DMS79 (cell line): ENCODE measurements at places on chromosomes 6 and 20.
A peak's percentile ranks its signal among the peaks of the same experiment; 100 is the strongest.

DNA sequence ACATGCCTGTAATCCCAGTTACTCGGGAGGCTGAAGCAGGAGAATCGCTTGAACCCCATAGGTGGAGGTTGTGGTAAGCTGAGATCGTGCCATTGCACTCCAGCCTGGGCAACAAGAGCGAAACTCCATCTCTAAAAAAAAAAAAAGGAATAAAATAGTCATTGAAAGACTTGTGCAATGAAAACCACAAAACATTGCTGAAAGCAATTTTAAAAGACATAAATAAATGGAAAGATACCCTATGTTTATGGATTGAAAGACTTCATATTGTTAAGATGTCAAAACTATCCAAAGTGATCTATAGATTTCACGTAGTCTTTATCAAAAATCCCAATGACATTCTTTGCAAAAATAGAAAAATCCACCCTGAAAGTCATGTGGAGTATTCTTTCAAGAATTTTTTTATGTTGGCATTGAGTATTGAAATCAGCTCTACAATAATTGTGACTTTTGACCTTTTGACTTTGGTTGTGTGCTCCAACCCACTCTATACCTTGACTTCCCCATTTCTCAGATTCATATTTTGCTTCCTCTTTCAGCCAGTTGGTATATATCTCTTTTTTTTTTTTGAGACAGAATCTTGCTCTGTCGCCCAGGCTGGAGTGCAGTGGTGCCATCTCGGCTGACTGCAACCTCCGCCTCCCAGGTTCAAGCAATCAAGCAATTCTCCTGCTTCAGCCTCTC is 45.5 kb upstream of the SLC23A2 start:
- no peak for DNase-seq

DNA sequence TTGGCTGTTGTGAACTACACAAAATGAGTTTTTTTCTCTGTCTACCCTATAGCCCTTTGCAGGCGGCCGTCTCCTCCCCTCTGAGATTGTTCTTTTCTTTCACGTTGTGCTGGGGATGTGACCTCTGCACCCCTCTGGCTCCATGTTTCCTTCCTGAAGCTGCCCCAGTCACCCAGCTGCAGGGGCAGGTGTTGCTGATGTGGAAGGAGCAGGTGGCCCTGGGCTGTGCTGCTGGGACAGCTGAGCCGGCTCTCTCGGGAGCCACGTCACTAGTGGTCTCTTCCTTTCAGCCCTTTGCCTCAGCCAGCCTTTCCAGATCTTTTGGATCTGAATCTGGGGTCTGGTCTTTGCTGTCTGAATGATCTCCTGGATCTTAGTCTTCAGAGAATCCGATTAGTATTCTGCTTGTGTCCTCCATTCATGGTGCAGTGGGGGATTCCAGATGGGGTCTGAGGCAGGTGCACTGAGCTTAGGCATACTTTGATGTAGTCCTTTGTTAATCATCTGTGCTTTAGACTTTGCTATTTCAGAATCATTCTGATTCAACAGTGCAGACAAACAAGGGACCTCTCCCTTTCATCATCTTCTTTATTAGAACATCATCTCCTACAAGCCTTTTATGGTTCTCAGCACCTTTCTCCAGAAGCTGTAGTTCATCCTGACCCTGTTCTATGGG is 31.4 kb downstream of the TMEM181 start:
- DNase-seq = no peak

DNA sequence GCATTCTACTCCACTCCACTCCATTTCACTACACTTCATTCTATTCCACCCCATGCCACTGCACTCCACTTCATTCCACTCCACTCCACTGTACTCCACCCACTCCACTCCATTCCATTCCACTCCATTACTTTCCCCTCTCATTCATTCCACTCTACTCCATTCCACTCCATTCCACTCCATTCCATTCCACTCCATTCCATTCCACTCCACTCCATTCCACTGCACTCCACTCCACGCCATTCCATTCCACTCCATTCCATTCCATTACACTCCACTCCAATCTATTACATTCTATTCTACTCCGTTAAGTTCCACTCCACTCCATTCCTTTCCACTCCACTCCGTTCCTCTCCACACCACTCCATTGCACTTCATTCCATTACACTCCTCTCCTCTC is 25.0 kb upstream of the DEFB125 start:
- DNase-seq = no peak

DNA sequence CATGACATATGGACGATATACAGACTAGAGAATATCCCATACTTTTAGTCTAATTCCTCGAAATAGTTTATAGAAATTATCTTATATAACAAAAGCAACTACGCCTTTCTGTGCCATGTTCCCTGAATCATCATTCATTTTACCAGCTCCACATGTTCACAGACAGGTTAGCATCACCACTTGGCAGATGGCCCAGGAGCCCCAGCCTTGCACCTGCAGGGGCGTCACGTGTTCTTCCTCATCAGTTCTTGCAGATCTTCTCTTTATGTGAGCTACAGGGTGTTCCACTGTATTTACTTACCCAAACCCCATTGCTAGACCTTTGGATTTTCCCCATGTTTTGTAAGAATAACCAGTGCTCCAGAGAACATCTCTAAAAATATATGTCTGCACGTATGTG is 12.6 kb upstream of the BNIP5 start:
- peak; percentile 85 for DNase-seq

- DNase-seq = no peak
Observed at GRCh38 chr6:55182016-55182650, 7.8 kb downstream of the HCRTR2 start.

GRCh38 chr6:45816674-45817297 is 198.9 kb downstream of the CLIC5 start:
- no peak for DNase-seq

DNA sequence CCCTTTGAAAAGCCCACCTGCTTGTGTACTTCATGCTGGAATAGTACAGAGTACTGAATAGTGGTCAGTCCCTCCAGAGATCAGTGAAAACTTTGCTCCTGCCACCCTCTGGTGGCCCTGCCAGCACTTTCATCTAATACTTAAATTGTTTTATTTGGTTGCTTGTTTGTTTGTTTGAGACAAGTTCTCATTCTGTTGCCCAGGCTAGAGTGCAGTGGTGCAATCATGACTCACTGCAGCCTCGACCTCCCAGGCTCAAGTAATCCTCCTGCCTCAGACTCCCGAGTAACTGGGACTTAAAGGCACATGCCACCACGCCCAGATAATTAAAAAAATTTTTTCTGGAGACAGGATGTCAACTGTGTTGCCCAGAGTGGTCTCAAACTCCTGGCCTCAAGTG is 9.1 kb downstream of the FAM83D start:
- no peak for DNase-seq

DNA sequence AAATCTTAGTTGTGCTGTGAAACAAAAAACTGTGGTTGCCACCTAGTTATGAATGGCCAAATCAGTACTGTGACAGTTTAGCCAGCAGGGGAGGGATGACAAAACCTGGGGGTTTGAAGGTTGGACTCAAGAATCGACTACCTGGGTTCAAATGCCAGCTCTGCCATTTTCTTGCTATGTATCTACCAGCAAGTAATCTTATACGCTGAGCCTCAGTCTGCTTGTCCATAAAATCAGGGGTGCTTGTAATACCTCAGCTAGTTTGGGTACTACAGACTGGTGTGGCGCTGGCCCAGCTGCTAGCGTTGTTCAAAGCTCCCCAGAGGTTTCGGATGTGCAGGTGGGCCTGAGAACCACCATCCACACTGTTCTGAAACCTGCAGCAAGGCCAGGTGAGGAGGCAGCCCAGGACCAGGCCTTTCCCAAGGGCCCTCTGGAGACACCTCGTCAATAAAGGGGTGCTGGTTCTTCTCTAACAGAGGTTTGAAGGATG is 40.4 kb downstream of the TRAM2 start:
- no peak for DNase-seq

GRCh38 chr6:111579816-111580215 is 25.9 kb downstream of the TRAF3IP2 start:
- DNase-seq = no peak

GRCh38 chr6:112235956-112236355 is 18.4 kb downstream of the LAMA4 start:
- no peak for DNase-seq

- DNase-seq = no peak
Observed at GRCh38 chr20:32332614-32333013, 25.5 kb upstream of the ASXL1 start.

DNA sequence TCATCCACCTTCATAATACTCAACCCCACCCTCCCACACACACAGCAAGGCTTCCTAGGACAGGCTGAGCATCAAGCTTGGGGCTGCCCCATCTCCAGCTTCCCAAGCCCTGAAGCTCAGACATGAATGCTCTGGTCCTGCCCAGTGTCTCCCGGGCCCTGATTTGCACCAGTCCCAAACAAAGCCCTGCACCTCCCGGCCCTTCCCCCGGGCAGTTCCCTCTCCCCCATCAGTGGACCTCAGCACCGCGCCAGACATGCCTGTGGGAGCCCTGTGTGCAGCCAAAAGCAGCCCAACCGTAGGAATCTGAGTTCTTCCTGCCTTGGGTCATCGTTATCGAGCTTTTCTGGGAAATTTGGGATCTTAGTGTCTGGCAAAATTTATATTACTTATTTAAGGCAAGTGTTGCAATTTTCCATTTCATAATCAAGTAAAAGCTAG is 63.5 kb downstream of the THBS2 start:
- DNase-seq = no peak

GRCh38 chr6:21478411-21478810 is 115.1 kb upstream of the SOX4 start:
- DNase-seq = no peak

DNA sequence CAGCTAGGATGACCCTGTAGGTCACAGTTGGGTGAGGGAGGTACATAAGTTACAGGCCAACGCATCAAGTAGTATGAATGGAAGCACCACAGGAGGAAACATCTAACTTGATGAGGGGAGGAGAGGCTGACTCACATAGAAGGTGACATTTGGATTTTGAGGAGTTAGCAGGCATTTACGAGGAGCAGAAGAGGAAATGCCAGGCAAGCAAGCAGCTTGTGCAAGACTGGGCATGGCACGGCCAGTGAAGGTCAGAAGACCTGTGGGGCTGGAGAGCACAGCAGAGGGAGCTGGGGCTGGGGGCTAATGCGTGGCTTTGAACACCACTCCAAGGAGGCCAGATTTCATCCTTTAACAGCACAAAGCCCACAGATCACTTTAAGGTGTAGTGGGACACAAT is 37.8 kb downstream of the MUC22 start:
- DNase-seq = no peak

DNA sequence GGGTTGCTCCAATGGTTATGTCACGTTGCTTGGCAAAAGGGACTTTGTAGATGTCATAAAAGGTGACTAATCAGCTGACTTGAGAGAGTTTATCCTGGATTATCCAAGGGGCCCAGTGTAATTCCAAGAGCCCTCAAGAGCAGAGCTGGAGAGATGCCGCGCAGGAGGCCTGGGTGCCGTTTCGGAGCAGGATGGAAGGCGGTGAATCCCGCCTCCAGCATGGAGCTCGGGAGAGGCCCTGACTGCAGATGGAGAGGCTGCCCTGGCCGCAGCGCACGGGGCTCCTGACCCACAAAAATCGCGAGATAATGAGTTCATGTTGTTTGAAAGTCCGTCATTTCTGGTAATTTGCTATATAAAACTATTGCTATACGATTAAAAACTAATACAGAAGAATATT is 219.8 kb downstream of the ZDHHC14 start:
- no peak for DNase-seq

DNA sequence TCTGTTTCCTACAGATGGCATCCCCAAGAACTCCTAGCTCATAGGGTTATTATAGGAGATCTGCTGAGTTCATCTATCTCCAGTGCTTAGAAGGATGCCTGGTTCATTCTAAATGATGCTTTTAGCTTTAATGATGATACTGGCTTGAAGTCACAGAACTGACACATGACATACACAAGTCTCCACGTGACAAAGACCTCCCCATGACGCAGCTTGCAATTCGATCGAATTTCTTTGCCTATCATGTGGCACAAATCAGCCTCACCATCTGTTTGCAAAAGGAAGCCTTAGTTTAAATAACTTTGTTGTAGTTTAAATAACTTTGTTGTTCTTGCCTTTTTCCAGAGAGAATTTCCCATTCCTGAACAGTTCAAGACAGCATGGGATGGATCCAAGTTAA is 44.1 kb upstream of the FAM8A1 start:
- DNase-seq = no peak

DNA sequence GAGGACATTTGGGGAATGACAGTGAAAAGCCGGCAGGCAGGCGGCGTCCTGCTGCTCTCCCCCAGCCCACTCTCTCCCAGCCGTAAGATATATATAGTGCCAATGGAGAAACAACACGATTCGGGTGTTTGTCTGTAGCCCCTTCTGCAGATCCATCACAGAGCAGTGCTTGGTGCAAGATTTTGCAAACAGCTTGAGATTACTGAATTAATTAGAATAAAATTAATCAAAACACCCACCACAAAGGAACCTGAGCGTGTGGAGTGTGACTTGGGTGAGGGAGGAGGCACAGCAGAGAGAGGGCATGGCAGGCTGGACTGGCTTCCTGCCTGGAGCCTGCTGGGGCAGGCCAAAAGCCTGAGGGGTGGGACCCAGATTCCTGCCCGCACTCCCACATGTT is 28.8 kb upstream of the CCDC167 start:
- no peak for DNase-seq
